Right lobe of liver (tissue), 6 donors: ENCODE measurements at places on chromosomes 13 and 19.

- no peaks in the 10 kb centered on the region for H3K27me3 ChIP-seq
- no peaks in the 10 kb centered on the region for H3K36me3 ChIP-seq
- DNase-seq = no peak
- H3K4me1 ChIP-seq = no peaks in the 10 kb centered on the region
Observed at GRCh38 chr19:29415507-29415906, 110.3 kb upstream of the VSTM2B start.

DNA sequence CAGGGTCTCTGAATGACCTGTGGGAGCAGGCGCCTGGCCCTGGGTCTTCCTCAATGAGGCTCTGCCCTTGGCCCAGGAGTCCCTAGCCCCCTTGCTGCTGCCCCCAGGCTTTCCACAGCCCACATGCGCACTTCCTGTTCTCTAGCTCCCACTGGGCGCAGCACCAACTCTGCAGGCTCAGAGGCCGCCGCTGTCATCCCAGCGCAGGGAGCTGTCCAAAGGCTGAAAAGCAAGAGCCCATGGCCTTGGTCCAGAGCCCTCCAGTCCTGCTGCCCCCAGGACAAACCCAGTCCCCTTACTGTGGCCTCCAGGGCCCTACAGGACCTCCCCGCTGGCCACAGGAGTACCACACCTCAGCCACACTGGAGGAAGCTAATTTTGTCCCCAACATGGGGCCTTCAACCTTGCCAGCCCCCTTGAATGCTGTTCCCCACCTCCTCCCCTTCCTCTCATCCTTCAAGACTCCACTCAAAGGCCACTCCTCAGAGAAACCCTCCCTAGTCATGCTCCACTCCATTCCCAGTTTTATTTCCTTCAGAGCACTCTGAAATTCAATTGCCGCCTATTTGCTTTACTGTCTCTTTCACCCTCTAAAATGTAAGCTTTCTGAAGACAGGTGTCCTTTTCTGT lies 8.0 kb upstream of the POU2F2 start:
- no peak overlapping the region for H3K4me3 ChIP-seq
- no peaks in the 10 kb centered on the region for H3K36me3 ChIP-seq
- peak; percentile 52 for DNase-seq
- H3K27me3 ChIP-seq = no peaks in the 10 kb centered on the region

DNA sequence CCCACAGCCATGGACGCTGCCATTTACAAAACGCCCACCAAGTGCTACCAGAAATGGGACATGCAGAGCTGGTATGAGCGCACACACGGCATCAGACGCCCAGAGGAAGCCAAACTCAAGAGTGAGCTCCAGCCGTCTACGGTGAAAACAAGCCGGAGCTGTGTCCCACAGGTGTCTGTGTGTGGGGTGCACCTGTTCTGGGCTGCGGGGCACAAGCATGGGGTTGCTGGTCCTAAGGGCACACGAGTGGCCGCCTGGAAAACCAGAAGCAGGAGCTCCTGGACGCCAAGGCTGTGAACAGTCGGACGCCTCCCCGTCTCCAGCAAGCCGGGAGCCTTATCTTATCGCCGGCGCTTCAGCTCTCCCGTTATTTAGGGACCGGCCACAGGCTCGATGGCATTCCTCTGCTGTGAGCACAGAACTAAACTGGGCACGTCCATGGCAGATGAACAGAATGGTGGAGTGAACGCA lies 1.3 kb downstream of the ADPRHL1 start:
- no peak overlapping the region for H3K27ac ChIP-seq
- no peaks in the 10 kb centered on the region for H3K36me3 ChIP-seq
- H3K4me3 ChIP-seq = no peak overlapping the region
- DNase-seq = no peak
- H3K27me3 ChIP-seq = no peaks in the 10 kb centered on the region

- no peaks in the 10 kb centered on the region for H3K27me3 ChIP-seq
- no peak for DNase-seq
- no peak overlapping the region for H3K4me3 ChIP-seq
- H3K27ac ChIP-seq = no peak overlapping the region
Observed at GRCh38 chr13:37648609-37649008, 50.0 kb upstream of the POSTN start.

- no peak overlapping the region for H3K4me3 ChIP-seq
- DNase-seq = no peak
- peaks cover 19% of the 10 kb centered on the region for H3K36me3 ChIP-seq
- H3K27ac ChIP-seq = no peak overlapping the region
- H3K4me1 ChIP-seq = peaks cover 43% of the 10 kb centered on the region
Observed at GRCh38 chr19:1397838-1398237, 3.5 kb downstream of the GAMT start.

GRCh38 chr19:1063909-1064660 lies 2.9 kb upstream of the ARHGAP45 start:
- DNase-seq = peak; percentile 23
- no peaks in the 10 kb centered on the region for H3K27me3 ChIP-seq
- no peaks in the 10 kb centered on the region for H3K36me3 ChIP-seq
- H3K4me1 ChIP-seq = peaks cover 6% of the 10 kb centered on the region

- no peaks in the 10 kb centered on the region for H3K36me3 ChIP-seq
- H3K27me3 ChIP-seq = no peaks in the 10 kb centered on the region
- peak; percentile 81 for DNase-seq
- H3K27ac ChIP-seq = no peak overlapping the region
- peaks cover 10% of the 10 kb centered on the region for H3K4me1 ChIP-seq
Observed at GRCh38 chr19:19224852-19225494, 13.2 kb downstream of the NCAN start.

DNA sequence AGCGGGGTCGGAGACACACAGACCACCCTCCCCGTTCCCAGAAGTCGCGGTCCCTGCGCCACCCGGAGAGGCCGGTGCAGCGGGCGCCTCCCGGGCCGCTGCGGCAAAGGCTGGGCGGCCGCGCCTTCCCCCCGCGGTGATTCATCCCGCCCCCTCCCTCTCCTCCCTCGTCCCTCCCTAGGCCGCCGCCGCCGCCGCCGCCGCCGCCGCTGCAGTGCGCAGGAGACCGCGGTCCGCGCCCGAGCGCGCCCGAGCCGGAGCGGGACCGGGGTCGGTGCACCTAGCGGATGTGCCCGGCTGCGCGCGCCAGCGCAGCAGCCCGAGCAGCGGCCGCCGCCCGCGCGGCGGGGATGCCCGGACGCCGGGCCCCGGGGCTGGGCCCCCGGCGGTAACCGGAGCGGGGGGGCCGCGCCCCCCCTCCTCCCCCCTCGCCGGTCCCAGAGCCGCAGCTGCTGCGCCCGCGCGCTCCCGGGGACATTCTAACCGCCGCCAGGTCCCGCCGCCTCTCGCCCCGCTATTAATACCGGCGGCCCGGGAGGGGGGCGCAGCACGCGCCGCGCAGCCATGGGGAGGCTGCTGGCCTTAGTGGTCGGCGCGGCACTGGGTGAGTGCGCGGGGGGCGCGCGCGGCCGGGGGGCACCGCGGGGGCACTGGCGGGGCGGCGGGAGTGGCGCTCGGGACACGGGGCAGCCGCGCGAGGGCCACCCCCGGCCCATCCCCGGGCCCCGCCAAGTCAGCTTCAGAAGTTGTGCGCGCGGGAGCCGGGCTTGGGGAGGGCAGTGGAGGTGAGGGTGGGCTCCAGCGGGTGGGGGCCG lies at the start of gene SCN1B:
Gene SCN1B (plus strand): TSS at position 214 of the 815 bp plus-strand sequence. CDS start 351 bp downstream, at position 565.
- H3K4me3 ChIP-seq = peak within 1 kb of the TSS; percentile 51
- no peak within 1 kb of the TSS for H3K27ac ChIP-seq
- H3K4me1 ChIP-seq = peaks cover 6% of the 10 kb centered on the region
- no peak for DNase-seq

DNA sequence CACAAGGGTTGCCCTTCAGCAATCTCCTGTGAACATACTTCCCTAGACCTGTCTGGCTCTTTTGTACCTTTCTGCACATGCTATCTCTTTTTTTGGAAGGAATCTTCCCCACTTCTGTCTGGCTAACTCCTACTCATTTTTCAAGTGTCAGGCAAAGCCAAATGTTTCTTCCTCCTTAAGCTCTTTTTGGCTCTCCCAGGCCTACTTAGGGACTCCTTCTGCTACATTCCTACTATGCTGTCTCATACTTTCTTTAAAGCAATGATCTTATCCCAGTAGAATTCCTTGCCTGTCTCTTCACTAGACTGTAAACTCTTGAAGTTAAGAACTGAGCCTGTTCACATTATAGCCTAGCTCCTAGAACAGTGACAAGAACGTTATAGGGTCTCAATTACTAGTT lies 114.9 kb upstream of the WASF3 start:
- H3K4me1 ChIP-seq = no peaks in the 10 kb centered on the region
- H3K4me3 ChIP-seq = no peak overlapping the region
- H3K36me3 ChIP-seq = no peaks in the 10 kb centered on the region
- no peaks in the 10 kb centered on the region for H3K27me3 ChIP-seq

- DNase-seq = peak; percentile 89
- no peaks in the 10 kb centered on the region for H3K27me3 ChIP-seq
- H3K36me3 ChIP-seq = no peaks in the 10 kb centered on the region
- no peaks in the 10 kb centered on the region for H3K4me1 ChIP-seq
- no peak overlapping the region for H3K27ac ChIP-seq
Observed at GRCh38 chr19:50330365-50331078, 1.3 kb upstream of the KCNC3 start.

GRCh38 chr13:100870898-100871297 lies 196.3 kb upstream of the TMTC4 start:
- H3K27me3 ChIP-seq = no peaks in the 10 kb centered on the region
- DNase-seq = no peak
- H3K27ac ChIP-seq = no peak overlapping the region
- no peaks in the 10 kb centered on the region for H3K36me3 ChIP-seq
- H3K4me3 ChIP-seq = no peak overlapping the region

DNA sequence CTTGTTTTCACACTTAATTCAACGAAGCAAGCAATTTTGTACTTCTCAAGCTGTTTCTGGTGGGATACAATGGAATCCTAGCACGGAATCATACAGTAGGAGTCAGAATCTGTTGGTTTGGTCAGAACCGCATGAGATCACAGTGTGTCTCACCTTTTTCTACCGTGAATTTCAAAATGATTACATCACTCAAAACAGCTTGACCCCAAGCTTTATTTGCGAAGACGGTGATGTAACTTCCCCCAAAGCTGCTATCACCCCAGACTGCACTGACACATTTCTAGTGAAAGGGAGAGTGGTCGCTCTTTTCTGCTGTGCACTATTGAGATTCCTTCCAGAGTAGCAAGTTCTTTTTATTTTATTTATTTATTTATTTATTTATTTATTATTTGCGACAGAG lies 9.6 kb downstream of the C19orf18 start:
- no peaks in the 10 kb centered on the region for H3K36me3 ChIP-seq
- DNase-seq = no peak
- H3K27me3 ChIP-seq = no peaks in the 10 kb centered on the region
- H3K27ac ChIP-seq = no peak overlapping the region
- no peaks in the 10 kb centered on the region for H3K4me1 ChIP-seq

DNA sequence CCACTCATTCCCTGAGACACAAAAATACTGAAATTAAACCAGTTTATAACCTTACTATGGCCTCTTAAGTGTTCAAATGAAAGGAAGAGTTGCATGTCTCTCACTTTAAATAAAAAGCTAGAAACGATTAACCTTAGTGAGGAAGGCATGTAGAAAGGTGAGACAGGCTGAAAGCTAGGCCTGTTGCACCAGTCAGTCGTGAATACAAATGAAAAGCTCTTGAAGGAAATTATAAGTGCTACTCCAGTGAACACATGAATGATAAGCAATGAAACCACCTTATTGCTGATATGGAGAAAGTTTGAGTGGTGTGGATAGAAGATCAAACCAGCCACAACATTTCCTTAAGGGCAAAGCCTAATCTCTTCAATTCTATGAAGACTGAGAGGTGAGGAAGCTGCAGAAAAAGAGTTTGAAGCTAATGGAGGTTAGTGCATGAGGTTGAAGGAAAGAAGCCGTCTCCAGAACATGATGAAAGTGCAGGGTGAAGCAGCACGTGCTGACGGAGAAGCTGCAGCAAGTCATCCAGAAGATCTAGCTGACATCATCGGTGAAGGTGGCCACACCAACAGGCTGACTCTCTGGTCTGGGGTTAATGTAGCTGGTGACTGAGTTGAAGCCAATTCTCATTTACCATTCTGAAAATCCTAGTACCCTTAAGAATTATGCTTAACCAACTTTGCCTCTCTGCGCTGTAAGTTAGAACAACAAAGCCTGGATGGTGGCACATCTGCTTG lies 94.5 kb upstream of the TEX29 start:
- H3K27me3 ChIP-seq = no peaks in the 10 kb centered on the region
- no peaks in the 10 kb centered on the region for H3K4me1 ChIP-seq
- peaks cover 13% of the 10 kb centered on the region for H3K36me3 ChIP-seq
- no peak overlapping the region for H3K27ac ChIP-seq
- no peak for DNase-seq

DNA sequence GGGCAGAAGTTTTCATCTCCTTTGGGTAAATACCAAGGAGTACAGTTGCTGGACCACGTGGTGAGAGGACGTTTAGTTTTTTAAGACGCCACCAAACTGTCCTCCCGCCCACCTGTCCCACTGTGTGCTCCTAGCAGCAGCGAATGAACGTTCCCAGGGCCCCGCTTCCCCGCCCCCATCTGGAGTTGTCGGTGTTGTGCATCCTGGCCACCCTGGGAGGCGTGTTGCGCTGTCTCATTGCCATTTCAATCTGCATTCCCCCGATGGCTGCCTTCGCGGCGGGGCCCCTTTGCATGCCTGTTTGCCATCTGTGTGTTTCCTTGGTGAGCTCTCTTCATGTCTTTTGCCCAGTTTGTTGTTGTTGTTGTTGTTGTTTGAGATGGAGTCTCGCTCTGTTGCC lies 76.1 kb downstream of the KDM4B start:
- no peak overlapping the region for H3K27ac ChIP-seq
- peaks cover 3% of the 10 kb centered on the region for H3K36me3 ChIP-seq
- no peaks in the 10 kb centered on the region for H3K4me1 ChIP-seq
- H3K4me3 ChIP-seq = no peak overlapping the region

DNA sequence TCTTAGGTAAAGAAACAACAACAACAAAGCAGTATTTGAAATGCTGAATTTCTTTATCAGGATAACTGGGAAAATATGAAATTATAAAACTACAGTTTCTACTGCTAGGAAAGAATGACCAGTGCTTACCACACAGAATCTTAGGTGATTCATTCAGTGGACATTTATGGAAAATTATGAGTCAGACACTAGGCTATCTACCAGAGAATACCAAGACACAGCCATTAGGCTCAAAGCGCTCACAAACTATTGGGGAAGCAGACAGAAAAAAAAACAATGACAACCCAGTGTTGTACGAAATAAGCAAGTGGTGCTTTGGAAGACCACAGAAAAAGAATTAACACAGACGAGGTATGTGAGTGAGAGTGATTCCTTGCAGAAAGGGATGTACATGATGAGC lies 1019.5 kb downstream of the PCDH9 start:
- no peak overlapping the region for H3K27ac ChIP-seq
- H3K4me1 ChIP-seq = no peaks in the 10 kb centered on the region
- H3K36me3 ChIP-seq = no peaks in the 10 kb centered on the region
- H3K4me3 ChIP-seq = no peak overlapping the region
- no peaks in the 10 kb centered on the region for H3K27me3 ChIP-seq

DNA sequence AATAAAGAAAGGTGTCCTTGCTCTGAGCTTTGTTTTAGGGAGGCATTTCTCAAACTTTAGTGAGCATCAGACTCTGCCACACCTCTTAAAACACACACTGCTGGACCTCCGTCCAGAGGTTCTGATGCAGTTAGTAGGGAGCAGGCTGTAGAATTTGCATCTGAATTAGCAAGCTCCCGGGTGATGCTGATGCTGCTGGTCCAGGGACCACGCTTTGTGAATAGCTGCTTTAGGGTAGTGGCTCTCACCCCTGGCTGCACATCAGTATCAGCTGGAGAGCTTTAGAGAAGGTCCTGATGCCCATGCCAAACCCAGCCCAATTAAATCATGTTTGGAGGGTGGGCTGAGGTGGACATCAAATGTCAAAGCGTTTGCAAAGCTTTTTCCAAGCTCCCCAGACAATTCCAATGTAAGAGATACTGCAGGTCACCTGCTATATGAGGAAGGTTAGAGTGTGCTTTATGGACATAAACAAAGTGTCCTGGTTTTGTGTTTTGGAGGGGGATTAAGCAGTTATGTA lies 3.6 kb downstream of the HTR2A start:
- no peak overlapping the region for H3K27ac ChIP-seq
- no peaks in the 10 kb centered on the region for H3K27me3 ChIP-seq
- no peak overlapping the region for H3K4me3 ChIP-seq
